ENCODE measurements at places on chromosomes 16 and 17.

GRCh38 chr17:44959821-44960531, 8.1 kb downstream of the C1QL1 start:
- DNase-seq: no peak
- no peaks in the 10 kb centered on the region for H3K36me3 ChIP-seq
- no peak overlapping the region for H3K27ac ChIP-seq
- H3K27me3 ChIP-seq: peaks cover 6% of the 10 kb centered on the region

DNA sequence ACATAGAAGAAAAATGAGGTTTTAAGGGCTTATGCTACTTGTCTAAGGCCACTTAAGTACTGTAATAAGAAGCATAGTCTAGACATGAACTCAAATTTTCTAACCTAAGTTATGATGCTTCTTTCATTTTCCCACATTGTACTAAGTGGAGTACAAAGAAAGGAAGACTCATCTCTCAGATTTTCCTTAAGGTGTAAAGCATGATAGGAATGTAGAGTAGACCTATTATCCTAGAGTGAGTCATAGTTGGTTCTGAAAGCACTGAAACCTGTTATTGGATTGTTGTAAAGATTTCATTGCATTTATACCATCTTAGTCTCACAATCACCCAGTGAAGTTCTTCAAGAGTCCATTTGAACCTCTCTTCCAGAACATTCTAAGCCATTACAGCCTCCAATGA, 343.8 kb downstream of the TOX3 start:
- H3K27me3 ChIP-seq: no peaks in the 10 kb centered on the region
- H3K4me3 ChIP-seq: no peak overlapping the region
- no peaks in the 10 kb centered on the region for H3K4me1 ChIP-seq
- H3K27ac ChIP-seq: no peak overlapping the region
- no peaks in the 10 kb centered on the region for H3K36me3 ChIP-seq

- H3K4me1 ChIP-seq: peaks cover 50% of the 10 kb centered on the region
- H3K27ac ChIP-seq: no peak overlapping the region
- H3K4me3 ChIP-seq: no peak overlapping the region
These were observed 55.4 kb downstream of the GRB2 start for GRCh38 chr17:75350029-75350428.

DNA sequence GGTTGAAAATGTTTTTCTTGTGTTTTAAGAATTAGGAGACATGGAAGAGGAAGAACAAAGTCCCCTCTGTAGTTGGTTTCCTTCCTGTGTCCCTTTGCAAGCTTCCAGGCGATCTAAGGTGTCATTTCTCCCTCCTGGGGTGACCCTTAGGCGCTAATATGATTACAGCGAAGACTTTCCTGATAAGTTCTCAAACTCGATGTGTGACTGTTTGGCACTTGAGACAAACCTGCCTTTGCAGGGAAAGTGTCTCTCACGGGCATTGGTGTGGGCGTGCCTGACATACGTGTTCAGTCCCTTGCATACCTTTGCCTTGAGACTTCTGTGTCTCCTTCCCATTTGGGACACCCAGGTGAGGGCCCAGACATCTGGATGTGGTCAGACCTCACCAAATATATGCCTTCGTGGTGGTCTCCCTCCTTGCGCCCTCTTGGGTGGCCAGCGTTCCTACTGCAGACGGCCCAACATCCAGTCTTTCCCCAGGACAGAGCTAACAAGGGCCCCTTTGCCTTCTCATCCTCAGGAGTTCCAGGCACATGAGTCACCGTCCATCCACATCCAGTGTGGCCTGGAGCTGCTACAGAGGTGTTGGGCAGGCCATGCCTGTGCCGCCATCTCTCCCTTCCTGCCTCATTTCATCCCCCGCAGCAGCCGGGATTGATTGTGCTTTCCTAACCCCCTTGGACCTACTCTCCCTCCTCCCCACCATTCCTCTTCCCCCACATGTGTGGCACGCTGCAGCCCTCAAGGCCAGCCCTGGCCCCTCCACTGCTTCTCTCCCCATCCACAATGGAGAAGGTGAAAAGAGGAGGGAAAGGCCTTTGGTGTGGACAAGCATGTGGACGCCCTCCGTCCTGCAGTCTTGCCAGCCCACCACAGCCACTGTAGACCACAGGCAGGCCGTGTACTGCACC, 3.1 kb upstream of the JPT2 start:
- DNase-seq: no peak
- H3K36me3 ChIP-seq: peaks cover 20% of the 10 kb centered on the region
- H3K27ac ChIP-seq: no peak overlapping the region
- H3K27me3 ChIP-seq: no peaks in the 10 kb centered on the region

GRCh38 chr16:13768471-13768870, 151.5 kb upstream of the ERCC4 start:
- H3K4me1 ChIP-seq: no peaks in the 10 kb centered on the region
- no peaks in the 10 kb centered on the region for H3K36me3 ChIP-seq
- no peaks in the 10 kb centered on the region for H3K27me3 ChIP-seq

DNA sequence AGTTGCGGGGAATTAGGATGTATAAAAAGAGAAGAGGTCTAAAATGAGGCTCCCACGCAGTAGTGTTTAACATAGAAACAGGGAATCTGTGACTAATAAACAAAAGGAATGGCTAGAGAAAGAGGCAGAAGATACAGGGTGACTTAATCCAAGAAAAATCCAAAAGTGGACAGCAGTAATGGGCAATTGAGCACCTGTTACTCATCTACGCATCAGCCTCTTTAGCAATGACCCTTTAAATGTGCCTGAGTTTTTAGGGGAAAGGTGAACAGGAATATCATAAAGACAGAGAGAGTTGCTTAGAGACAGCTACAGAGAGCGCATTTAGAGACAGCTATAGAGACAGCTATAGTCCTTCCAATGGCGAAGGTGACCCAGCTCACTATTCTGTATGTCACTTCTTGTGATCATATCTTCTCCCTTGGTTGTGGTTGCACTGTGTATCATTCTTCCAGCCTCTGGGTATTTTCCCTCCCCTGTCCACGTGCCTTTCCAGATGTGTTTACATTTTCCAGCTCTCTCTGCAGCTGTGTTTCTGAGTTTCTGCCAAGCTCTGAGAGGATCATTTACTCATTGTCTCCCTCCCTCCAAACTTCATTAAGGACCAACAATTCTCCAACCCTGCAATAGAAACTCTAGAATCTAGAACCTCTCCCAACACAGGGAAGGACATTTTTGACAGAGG, 61.5 kb downstream of the MYOCD start:
- no peak overlapping the region for H3K27ac ChIP-seq
- no peak overlapping the region for H3K4me3 ChIP-seq
- DNase-seq: no peak
- H3K4me1 ChIP-seq: no peaks in the 10 kb centered on the region
- no peaks in the 10 kb centered on the region for H3K36me3 ChIP-seq
- H3K27me3 ChIP-seq: no peaks in the 10 kb centered on the region

DNA sequence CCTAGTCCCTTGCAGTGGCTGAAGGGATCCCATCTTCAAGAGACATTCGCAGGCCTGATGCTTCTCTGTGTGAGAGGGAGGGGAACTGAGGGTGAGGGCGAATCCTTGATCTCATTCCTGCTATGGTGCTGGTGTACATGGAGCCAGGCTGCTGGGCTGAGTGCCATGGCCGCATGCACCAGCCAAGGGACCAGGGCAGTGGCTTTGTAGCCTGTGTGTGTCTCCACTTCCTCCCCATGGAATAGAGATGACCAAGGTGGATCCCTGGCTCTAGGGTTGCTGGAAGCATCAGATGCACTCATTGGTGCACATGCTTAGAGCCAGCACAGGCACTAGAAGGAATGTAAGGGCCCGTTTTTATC, 195.0 kb downstream of the FOXL1 start:
- no peak for DNase-seq
- H3K27me3 ChIP-seq: peaks cover 2% of the 10 kb centered on the region
- H3K4me1 ChIP-seq: no peaks in the 10 kb centered on the region
- no peak overlapping the region for H3K27ac ChIP-seq
- H3K4me3 ChIP-seq: no peak overlapping the region

DNA sequence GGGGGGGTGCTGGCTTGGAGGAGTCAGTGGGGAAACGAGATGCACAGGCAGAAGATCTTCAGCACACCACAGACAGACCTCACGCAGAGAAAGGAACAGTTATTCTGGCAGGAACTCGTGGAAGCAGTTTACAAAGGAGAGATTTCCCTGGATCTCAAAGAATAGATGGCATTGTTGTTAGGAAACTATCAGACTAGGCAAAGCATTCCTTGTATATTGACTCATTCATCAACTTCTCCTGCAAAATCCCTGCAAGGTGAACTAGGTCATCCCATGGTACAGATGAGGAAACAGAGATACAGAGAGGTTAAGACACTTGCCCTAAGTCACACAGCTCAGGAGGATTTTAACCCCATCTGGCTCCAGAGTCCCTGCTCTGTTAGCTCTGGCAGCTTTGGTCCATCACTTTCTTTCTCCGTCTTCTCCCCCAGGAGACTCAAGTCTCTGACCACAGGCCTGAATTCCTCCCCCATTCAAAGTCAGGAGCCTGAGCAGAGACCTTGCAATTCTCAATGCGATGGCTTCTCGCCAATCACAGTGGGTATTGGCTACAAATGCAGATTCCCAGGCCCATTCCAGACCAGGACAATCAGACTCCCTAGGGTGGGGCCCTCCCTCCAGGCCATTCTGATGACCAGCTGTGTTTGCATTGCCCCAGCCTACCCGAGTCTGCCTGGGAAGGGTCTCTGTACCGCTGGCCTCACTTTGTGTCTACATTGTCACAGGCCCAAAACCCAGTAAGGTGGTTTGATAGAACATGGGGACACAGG, 56.4 kb downstream of the LITAF start:
- no peak overlapping the region for H3K27ac ChIP-seq
- H3K4me1 ChIP-seq: no peaks in the 10 kb centered on the region
- H3K36me3 ChIP-seq: no peaks in the 10 kb centered on the region
- H3K4me3 ChIP-seq: no peak overlapping the region

DNA sequence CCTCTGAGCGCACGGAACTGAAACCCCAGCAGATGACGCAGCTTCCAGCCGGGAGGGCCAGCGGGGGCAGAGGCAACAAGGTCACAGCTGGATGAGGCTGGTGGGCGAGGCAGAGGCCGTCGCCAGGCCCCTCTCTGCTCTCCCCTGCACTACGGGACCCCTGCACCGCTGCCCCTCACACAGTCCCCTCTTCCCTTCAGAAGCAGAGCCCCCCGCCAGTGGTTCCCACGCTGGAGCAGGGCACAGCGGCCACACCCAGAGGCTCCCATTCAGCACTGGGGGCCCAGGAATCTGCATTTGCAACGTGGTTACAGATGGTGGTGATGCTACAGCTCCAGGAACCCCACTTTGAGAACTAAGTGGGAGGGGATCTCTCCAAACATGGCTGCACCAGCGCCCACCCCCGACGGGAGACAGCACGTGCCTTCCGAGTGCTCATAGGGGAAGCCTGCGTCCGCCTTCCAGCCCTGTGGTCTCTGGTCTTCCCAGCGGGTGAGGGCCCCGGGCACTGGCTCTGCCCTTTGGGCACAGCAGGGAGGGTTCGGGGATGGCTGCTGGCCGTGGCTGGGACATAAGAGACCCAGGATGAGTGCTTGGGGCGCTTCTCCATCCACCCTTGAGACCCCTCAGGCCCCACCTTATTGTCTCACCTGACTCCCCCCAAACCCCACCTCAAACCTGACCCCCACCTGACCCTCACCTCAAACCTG, 4.7 kb upstream of the RAB40B start:
- no peak for DNase-seq
- H3K36me3 ChIP-seq: no peaks in the 10 kb centered on the region
- peaks cover 11% of the 10 kb centered on the region for H3K4me1 ChIP-seq
- no peak overlapping the region for H3K4me3 ChIP-seq
- no peaks in the 10 kb centered on the region for H3K27me3 ChIP-seq

DNA sequence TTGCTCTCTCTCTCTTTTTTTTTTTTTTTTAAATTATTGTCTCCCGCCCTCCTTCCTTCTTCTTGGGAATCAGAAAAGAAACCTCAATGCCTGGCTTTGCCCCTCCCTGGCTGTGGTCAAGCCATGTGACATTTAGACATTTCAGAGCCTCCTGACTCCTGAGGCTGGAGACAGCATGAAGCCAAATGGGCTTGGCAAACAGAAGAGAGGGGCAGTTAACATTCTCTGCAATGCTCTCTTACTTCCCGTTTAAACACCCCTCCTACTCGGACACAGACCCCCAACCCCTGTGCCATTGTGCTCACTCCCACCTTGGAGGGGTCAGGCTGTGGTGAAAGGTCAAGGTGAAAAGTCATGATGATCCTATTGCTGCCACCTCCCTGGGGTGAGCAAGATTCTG, 14.7 kb upstream of the MEOX1 start:
- H3K36me3 ChIP-seq: no peaks in the 10 kb centered on the region
- no peak for DNase-seq
- H3K27me3 ChIP-seq: no peaks in the 10 kb centered on the region
- no peak overlapping the region for H3K27ac ChIP-seq

DNA sequence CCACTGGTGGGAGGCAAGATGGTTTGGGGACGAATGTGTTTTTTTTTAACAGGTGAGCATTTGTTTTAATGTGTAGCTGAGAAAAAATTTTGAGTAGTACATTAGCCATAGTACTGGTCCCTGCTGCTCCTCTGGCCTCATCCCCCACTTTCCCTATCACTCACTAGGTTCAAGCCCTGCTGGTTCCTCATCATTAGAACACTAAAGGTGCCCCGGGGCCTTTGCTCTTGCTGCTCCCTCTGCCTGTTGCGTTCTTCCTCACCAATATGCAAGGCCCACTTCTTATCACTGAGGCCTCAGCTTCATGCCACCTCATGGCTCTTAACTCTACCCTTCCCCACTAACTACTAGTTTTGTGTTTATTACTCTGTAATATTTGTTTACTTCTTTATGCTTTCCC, 74.5 kb downstream of the GNAO1 start:
- H3K4me1 ChIP-seq: no peaks in the 10 kb centered on the region
- no peak overlapping the region for H3K27ac ChIP-seq
- H3K36me3 ChIP-seq: no peaks in the 10 kb centered on the region

DNA sequence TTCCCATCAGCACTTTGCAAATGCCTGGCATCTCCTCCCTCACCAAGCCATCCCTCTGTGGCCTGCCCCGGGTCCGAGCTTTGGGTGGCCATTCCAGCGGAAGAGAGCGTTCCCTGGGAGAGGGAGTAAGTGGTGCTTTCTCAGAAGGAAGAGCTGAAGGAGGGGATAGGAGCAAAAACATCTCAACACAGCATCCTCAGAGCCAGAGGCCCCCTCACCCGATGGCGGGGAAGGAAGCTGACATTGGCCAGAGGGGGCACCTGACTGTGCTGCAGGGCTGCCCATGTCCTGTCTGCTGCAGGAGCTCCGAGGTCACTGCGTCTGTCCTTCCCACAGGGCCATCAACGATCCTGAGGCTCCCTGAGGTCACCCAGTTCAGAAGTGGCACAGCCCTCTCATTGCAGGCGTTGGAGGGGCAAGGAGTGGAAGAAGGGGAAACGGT, 427 bp upstream of the TLCD3B start:
- peaks cover 6% of the 10 kb centered on the region for H3K27me3 ChIP-seq
- H3K36me3 ChIP-seq: no peaks in the 10 kb centered on the region
- H3K27ac ChIP-seq: no peak overlapping the region
- no peak overlapping the region for H3K4me3 ChIP-seq
- DNase-seq: no peak
- peaks cover 13% of the 10 kb centered on the region for H3K4me1 ChIP-seq

GRCh38 chr16:86211800-86212199, 298.5 kb upstream of the FOXF1 start:
- H3K27me3 ChIP-seq: no peaks in the 10 kb centered on the region
- no peak overlapping the region for H3K27ac ChIP-seq
- no peaks in the 10 kb centered on the region for H3K4me1 ChIP-seq
- H3K36me3 ChIP-seq: no peaks in the 10 kb centered on the region
- H3K4me3 ChIP-seq: no peak overlapping the region

- no peak overlapping the region for H3K27ac ChIP-seq
- DNase-seq: no peak
- H3K4me3 ChIP-seq: no peak overlapping the region
- H3K36me3 ChIP-seq: no peaks in the 10 kb centered on the region
- peaks cover 1% of the 10 kb centered on the region for H3K27me3 ChIP-seq
These were observed 9.3 kb downstream of the CTRB2 start for GRCh38 chr16:75197522-75198134.

Measured in GM12878 (cell line).